ENCODE measurements at places on chromosomes 11 and 22.

GRCh38 chr11:114604179-114604813 is 8.7 kb upstream of the NXPE4 start:
- DNase-seq, result no peak

DNA sequence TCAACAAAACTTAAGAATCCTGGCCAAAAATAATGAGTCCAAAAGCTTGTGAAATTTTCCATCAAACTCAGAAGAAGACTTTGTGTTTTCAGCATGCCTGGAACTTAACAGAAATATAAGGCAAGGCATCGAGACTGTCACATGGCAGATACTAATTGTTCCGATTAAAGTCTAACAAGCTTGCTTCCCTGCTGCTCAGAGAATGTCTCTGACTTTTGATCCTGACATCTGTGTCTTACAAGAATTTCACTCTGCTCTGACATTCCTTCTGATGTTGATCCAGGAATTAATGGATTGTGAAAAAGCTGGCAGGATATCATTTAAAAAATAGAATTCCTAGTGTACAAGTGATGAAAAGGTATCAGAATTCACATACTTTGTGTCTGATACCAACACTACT is 170.2 kb downstream of the DCDC1 start:
- DNase-seq, result no peak

GRCh38 chr11:109739379-109739778 is 317.4 kb downstream of the C11orf87 start:
- no peak for DNase-seq

GRCh38 chr22:22761606-22761962 is 117.2 kb downstream of the GGTLC2 start:
- DNase-seq, result no peak
